Germinal center (tissue), 1 donor: ENCODE measurements at places on chromosomes 1 and 21.
A peak's percentile ranks its signal among the peaks of the same experiment; 100 is the strongest.

- DNase-seq = peak; percentile 63
Measured at GRCh38 chr1:30757352-30758120, at the start of gene LAPTM5. Gene LAPTM5 (minus strand): TSS chr1:30757774. CDS start chr1:30757745, 29 bp downstream.

DNA sequence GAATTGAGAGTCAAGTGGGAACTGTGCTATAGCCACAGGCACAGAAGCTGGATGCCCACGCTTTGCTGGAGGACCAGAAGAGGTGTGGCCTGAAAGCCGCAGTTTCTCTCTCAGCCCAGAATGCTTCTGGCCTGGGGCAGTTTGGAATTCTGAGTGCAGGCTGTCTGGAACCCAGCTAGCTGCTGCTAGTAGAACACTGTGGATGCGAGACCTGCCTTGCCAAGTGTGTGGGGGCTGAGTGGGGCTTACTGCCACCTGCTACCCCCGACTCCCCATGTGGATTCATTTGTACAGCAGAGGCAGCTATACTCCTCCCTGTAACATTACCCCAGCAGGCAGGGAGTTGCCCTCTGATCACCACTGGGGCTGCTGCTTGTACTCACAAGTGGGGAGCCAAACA lies 12.2 kb downstream of the ADAMTS1 start:
- DNase-seq = no peak

DNA sequence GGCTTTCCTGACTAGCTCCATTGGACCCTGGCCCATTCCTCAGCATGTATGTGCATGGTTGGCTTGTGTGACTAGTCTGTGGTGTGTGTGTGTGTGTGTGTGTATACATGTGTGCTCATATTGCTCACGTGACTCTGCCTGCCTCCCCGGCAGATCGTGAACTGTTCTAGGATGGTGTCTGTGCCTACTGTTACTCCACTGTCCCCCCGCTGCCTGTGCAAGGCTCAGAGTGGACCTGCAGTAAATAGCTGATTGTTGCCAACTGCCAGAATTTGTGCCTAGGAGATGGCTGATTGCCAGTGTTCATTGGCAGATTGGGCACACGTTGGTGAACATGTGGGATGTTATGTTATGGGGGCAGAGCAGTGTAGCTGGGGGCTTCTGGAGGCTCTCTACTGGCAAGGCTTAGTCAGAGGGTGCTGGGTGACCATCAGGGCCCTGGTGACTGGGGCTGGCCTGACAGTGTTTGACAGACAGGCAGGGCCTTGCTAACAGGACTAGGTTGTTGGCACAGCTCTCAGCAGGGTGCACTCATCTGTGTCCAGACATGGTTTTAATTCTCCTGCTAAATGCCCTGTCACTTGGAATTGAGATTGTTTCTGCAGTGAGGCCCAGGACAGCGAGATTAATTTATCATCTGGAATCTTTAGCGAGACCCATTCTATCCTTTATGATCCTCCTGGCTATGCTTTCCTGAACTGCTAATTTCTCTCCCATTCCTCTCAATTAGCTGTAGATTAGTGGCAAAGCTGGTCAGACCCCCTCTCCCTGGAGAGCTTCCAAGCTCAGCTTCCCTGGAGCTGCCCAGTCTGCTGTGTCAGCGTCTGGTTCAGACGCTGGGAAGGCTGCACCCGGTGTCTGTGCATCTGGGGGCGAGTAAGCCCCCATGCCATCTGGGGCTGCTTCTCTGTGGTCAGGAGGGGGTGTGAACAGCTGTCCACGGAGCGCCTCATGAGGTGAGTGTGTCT lies 20.8 kb downstream of the SLC6A17 start:
- DNase-seq = no peak

DNA sequence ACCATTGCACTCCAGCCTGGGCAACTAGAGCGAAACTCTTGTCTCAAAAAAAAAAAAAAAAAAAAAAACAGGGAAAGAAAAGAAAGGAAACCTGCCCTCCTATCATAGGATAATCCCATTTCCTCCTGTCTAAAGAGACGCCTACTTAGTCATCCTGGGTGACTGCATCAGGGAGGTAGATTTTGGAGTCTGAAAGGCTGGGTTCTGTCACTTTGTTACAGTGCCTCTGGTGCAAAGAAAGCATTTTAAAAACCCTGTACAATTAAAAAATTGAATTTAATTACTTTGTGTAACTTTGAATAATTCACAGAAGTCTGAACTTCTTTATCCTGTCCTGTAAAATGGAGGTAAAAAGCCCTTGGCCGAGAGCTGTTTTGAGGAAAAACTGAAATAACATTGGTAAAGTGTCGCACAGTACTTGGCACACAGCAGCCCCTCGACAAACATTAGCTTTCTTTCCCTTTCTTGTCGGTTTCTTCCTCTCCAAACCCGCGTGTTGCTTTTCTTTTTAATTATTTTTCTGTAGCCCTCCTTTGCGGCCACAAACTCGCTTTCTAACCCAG lies 657 bp upstream of the HDAC1 start:
- DNase-seq = no peak
